ENCODE measurements at places on chromosomes 2 and 18. TPM values are rescaled to one million over a fixed set of nuclear protein-coding genes. Genes with fewer than 3 reads are reported as not detected.

DNA sequence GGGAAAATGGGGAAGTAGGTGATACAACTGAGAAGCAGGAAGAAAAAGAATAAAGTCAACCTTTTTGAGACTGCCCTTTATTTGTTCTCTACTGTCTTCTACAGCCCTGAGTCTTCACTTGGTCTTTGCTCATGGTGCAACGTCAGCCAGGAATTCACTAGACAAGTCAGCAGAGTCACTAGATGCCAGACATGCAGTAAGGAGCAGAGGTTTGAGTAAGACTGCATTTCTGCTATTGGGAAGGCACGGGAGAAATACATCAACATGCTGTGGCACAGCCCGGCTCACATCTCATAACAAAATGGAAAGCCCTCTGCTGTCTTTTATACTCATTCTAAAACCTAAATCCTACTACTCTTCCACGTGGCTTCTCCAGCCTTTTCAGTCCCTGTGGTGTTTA, 67.1 kb downstream of the PRELID3A start:
- no peak for DNase-seq

DNA sequence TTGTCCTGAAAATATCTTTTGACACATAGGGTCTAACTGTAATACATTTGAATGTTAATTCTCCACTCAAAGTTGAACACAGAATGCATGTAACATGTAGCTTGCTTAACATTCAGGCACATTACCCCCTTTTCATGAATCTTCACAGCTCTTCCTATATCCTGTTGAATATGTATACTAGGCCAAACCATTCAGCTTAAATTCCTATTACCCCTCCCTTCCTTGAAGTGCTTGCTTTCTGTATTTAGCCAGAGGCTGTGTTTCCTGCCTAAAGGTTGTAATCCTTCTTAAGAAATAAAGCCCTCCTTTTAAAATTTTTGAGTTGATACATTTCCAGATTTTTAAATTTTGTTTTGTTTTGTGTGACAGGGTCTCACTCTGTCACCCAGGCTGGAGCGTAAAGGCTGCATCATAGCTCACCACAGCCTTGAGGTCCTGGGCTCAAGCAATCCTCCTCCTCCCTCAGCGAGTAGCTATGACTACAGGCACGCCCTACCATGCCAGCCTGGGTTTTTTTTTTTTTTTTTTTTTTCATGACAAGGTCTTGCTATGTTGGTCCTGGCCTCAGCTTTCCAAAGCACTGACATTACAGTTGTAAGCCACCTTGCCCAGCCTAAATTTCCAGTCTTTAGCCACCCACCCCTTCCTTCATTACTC, 357.6 kb downstream of the DSC3 start:
- DNase-seq, result no peak

- DNase-seq, result no peak
Observed at GRCh38 chr2:6053743-6054142, 361.6 kb downstream of the SOX11 start.

GRCh38 chr2:19132967-19133366, 225.5 kb downstream of the OSR1 start:
- no peak for DNase-seq

- DNase-seq, result no peak
Observed at GRCh38 chr2:56185582-56186046, 1.8 kb downstream of the CCDC85A start.

The GALNT3 gene
- total RNA-seq, result 0.66 TPM

- peak; percentile 71 for DNase-seq
Observed at GRCh38 chr18:78986018-78986481, 6.4 kb downstream of the SALL3 start.

The UGP2 gene
- total RNA-seq, result 81.2 TPM

The CFC1 gene
- total RNA-seq, result not detected

DNA sequence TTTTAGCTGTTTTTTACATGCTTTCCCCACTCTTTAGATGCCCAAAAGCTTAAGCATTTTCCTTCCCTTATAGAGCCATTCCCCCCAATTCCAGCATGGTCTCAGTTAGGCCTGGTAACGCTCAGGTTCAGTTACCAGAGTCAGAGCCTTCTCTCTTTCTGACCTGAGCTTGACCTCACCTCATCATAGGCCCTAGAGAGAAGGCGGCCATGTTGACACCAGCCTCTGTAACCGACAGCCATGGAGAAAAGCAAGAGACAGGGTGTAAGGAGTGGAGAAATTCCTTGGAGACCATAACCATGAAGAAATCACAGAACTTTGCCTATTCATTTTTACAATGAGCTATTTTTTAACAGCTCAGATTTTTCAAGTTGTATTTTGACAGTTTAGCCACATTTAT, 99.4 kb downstream of the RTN4 start:
- DNase-seq, result no peak
